ENCODE measurements at places on chromosomes 11 and 22. TPM values are rescaled to one million over a fixed set of nuclear protein-coding genes. Genes with fewer than 3 reads are reported as not detected.

Gene APOBEC3F
- total RNA-seq = 39.6 TPM

Gene SLC22A6
- not detected for total RNA-seq

Gene MIF
- 746 TPM for total RNA-seq

Gene CFAP300
- total RNA-seq = not detected

Gene GRIK4
- total RNA-seq = not detected

Gene TMEM86A
- total RNA-seq = 0.46 TPM

Gene KRTAP5-7
- total RNA-seq = not detected

Gene OR4D5
- total RNA-seq = not detected

Gene SHANK2
- total RNA-seq = not detected

Gene DDTL
- 4.0 TPM for total RNA-seq

Gene ASCL2
- total RNA-seq = not detected

Gene C1QTNF6
- 7.7 TPM for total RNA-seq

Gene DCHS1
- 0.37 TPM for total RNA-seq

Gene USP2
- 0.15 TPM for total RNA-seq

Gene DEUP1
- not detected for total RNA-seq

Gene TRIM22
- total RNA-seq = 280 TPM

Gene IMMP1L
- total RNA-seq = 19.4 TPM

Gene MS4A12
- total RNA-seq = not detected

Gene RGL4
- total RNA-seq = 34.8 TPM

Gene P2RX6
- 0.12 TPM for total RNA-seq

Gene OR51A7
- not detected for total RNA-seq

Gene NNMT
- total RNA-seq = not detected

Gene GP1BB
- not detected for total RNA-seq

Gene DEFB131B
- not detected for total RNA-seq

Gene NXPE4
- not detected for total RNA-seq

Gene KDM4E
- total RNA-seq = not detected

Gene JAML
- 53.1 TPM for total RNA-seq

Gene GGT5
- 0.22 TPM for total RNA-seq

Gene PRSS23
- total RNA-seq = 11.7 TPM

Gene FIBIN
- total RNA-seq = not detected

Gene BRSK2
- total RNA-seq = 0.27 TPM

Gene FOLR3
- not detected for total RNA-seq

Gene OR51E1
- not detected for total RNA-seq

Gene ARFGAP2
- 116 TPM for total RNA-seq

Gene MAJIN
- total RNA-seq = not detected

Gene SIK3
- 43.7 TPM for total RNA-seq
